ENCODE measurements at places on chromosomes 4 and X.

- DNase-seq: peak; percentile 77
These were observed 512 bp upstream of the TMEM131L start for GRCh38 chr4:153465615-153466080.

GRCh38 chr4:145755802-145756201 lies 75.9 kb downstream of the C4orf51 start:
- no peak for DNase-seq

DNA sequence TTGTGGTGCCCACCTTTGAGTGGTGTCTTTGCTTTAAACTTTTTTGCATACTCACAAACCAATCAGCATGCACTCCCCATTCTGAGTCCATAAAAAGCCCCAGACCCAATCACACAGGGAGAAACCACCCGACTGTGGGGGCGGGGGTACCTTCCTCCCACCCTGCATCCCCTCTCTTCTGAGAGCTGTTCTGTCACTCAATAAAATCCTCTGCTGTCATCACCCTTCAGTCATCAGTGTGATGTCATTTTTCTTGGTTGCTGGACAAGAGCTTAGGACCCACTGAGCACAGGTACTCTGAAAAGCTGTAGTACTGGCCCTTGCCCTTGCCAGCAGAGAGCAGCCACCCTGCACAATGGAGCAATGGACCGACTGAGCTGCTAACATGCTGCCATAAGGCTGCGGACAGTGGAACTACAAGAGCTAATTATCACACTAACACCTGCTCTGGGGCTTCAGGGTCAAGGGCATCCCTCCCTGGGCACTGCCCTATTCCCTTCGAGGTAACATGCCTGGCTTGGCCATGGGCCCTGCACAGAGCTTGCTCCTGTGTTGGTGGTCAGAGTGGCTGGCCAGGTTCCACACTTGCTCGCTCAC lies 62.9 kb upstream of the PGRMC2 start:
- no peak for DNase-seq

DNA sequence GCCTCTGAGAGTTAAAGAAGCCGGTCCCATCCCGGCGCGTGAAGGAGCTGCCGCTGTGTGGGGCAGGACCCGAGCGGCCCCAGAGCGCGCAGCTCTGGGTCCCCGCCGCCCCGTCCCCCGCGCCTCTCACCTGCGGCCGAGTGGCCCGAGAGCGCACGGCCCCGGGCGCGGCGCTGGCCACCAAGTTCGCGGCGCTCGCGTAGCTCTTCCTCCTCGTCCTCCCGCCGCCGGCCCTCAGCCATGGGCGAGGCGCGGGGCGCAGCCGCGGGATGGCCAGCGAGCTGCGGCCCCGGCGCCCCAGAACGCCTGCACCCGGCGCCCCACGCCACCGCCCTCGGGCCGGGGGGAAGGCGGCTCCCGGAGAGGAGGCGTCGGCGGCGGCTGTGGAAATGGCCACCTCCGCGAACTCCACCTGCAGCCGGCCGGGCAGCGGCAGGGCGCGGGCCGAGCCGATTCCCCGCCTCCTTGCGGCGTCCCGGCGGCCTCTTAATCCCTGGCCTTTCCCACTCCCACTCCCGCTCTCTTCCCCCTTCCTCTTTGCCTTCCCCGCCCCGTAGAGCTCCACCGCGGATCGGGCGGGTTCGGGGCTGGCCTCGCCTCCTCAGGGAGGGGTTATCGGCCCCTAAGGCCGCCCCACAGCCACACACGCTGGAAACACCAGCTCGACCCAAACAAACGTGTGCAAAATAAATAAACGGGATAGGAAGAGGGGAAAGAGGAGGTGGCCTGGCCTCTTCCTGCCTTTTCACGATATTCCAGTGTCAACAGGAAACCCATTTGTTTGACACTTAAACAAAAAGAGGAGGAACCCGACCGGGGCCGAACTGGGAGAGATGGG lies at the start of gene SH3D19:
TSS of gene SH3D19 (minus strand) at position 495 of the 838 bp plus-strand sequence. CDS start at position 242, 253 bp downstream.
- DNase-seq: no peak

DNA sequence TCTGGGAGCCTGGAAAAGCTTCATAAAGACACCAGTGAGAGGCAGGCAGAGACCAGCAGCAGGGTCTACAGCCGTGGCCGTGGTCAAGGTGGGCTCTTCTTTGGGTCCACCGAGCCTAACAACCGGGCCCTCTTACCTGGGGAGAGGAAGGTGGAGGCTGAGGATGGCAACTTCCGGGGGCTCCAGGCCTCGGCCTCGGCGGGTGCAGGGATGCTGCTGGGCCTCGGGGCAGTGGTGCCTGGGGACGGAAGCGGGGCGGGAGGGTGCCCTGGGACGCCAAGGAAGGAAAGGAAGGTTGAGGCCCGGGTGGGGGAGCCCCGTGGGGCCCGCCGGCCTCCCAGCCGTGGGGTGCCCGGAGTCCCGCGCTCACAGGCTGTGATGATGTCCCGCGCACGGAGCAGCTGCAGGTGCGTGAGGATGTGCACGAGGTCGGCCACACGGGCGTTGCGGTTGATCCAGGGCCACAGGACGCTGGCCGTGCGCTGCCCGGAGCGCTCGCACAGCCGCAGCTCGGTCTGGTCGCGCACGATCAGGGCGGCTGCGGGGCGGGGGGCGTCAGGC lies 561 bp downstream of the IRAK1 start:
- peak; percentile 43 for DNase-seq

- no peak for DNase-seq
These were observed 23.1 kb downstream of the BANK1 start for GRCh38 chr4:101813604-101814003.

- DNase-seq: no peak
These were observed 25.6 kb upstream of the DAPP1 start for GRCh38 chr4:99790796-99791617.

- no peak for DNase-seq
These were observed 417.2 kb downstream of the TRAM1L1 start for GRCh38 chr4:116668190-116668589.

DNA sequence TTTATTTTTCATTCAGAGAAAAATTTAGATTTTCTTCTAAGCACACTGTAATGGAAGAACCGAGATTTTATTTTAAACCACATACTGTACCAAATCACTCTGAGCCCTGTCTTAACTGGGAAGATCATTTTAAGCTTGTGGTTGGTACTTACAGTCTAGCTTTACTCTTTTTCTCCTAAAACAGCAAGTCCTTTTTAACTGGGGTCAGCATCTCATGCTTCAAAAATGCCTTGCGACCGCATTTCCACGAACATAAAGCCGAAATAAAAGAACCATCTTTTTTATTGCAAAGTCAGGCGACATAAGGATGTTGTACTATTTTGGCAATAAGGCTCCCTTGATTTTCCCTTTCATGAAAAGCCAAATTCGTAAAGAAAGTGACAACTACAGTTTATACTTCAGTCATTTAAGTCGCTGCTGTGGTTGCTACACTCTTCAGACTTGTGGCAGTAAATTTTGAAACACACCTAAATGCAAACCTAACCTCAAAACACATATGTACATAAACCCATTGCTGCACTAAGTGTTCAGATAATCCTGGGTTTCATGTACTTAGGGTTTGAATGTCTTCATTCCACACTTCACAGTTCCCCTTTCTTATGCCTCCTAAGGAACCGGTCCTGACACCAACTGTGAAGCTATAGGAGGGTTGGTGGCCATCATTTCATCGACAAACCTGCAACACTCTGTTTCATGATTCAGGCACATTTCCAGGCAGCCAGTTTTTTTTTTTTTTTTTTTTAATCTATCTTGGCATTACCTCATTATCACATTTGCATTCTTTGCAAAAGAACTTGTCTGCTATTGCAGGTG lies 3.0 kb downstream of the STOX2 start:
- DNase-seq: no peak

- DNase-seq: no peak
These were observed 174.0 kb downstream of the NPFFR2 start for GRCh38 chr4:72205831-72206230.

GRCh38 chrX:2650037-2650436 lies 41.1 kb upstream of the CD99 start:
- no peak for DNase-seq

DNA sequence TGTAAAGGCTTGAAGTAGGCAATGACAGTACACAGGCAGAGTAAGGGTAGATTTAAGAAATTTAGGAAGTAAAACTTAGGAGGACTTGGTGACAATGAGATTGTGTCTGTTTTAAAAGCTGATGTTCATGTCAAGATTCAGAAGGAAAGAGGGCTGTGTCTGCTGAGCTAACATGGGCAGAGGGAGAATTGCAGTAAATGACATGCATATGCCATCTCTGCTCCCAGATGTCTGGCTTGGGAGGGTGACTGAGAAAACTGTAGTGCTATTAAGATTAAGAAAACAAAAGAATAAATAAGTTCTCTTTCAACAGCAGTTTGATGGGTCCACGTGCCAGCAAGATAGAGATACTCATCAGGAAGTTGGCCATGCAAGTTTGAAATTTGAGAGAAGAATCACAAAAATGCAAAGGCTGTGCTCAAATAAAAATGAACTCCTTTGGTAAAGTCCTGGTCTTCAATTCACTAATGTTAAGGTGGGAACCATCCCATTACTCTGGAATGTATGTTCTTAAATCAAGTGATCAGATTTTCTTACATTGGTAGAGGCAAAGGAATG lies 7.2 kb downstream of the NFXL1 start:
- no peak for DNase-seq

DNA sequence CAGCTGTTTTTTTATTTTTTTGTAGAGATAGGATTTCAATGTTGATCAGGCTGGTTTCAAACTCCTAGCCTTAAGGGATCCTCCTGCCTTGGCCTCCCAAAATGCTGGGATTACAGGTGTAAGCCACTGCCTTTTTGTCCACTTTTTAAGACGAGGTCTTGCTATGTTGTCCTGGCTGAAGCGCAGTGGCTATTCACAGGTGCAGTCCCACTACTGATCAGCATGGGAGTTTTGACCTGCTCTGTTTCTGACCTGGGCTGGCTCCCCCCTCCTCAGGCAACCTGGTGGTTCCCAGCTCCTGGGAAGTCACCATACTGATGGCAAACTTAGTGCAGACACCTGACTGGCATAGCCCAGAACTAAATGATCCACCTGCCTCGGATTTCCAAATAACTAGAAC lies 2.3 kb upstream of the NSD2 start:
- no peak for DNase-seq

DNA sequence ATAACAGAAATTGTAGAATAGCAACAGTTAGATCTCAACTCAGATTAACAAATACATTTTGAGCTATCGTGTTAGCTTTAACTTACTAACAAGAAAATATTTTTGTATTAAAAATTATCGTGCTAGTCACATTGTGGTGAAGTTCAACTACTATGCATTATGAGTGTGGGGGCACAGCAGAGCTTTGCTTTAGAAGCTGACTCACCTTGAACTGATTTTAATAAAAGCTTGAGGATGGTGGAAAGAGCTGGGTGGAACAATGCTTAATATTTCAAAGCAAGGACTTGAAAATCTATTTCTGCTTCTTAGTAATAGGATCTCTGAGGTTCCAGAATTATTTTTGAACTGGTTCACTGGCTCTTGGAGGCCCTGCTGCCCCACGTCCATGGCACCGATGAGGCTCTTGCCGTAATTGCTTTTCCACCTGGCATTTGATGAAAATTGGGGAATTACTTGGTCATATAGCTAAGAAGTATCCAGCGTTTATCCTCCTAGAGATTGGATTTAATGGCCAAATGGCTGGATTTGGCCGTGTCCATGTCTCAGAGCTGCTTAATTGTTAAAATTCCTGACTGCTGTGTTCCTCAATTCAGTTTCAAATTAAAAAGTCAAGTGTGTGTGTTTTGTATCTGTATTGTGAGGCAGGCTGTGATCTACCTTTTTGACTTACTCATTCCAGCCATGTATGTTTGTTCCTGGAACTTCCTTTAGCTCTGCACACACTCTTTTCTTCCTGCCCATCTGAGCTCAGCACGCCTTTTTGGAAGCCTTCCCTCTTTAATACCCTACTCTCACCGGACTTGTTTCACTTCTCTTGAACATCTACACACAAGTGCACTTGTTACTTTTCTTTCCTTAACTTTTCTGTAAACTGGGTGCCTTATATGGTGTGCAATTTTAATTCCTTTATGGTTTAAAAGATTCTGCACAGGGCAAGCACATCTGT lies 66.6 kb upstream of the LIMCH1 start:
- no peak for DNase-seq

DNA sequence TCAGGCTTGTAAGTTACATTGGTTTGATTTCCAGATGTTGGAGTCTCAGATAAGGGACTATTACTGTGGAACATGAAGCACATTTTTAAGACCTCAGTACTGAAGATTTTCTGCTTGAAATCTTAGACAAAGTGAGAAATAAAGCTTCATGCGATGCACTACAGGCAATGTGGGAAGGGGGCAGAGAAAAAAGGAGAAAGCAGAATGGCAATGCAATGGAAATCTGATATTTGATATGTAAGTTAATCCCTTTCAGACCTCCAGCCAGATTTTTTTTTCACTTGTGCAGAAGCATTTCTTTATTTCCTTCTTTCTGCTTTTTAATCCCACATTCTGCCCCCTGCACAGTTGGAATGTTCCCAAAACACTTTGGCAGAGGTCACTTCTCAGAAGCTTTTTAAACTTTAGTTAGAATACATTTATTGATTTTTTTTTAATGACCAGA lies 174.3 kb downstream of the ADGRL3 start:
- no peak for DNase-seq

GRCh38 chr4:100548200-100548560 lies 30.4 kb upstream of the EMCN start:
- DNase-seq: no peak

DNA sequence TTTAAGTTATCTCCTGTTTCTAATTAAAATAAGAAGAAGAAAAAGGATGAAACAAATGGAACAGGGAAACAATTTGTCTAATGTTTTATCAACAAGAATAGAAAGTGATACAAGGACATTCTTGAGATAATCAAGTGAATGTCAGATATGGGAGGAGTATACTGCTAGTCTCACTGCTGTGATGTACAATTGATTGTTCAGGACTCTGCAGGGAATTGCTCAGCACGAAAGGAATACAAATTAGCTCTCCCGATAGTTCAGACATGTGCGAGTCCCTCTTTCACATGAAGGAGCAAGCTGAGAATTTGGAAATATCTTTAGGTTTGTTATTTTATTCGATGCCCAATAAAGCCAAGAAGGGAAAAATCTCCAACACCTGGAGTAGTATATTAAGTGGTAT lies 57.3 kb upstream of the FSTL5 start:
- DNase-seq: no peak

DNA sequence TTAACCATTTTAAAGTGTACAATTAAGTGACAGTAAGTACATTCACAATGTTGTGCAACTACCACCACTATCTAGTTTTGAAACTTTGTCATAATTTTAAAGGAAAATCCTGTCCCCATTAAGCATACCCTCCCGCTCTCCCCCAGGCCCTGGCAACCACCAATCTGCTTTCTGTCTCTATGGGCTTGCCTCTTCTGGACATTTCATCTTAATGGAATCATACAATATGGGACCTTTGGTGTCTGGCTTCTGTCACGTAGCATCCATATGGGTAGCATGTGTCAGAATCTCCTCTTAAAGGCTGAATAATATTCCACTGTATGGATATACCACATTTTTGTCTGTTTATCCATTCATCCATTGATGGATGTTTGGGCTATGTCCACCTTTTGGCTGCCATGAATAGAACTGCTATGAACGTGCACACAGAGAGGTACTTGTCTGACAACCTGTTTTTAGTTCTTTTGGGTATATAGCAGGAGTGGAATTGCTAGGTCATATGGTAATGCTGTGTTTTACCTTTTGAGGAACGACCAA lies 61.5 kb downstream of the ELF4 start:
- DNase-seq: no peak

All from GM06990 (cell line).